ENCODE measurements at places on chromosomes 5 and 9.
A peak's percentile ranks its signal among the peaks of the same experiment; 100 is the strongest.

DNA sequence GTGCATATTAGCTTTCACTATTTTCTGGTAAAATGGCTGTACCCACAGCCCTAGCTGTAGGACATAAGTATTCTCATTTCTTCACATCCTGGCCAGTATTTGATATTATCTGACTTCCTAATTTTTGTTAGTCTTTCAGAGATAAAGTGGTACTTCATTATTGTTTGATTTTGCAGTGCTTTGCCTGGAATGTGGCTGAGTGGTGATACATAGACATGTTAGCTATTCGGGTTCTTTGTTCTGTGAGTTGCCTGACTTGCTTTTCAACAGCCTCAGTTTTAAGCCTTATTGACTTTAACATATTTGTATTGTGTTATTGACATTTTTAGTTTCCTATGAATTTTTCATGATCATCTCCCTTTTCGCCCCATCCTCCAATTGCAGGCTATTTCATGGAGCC, 161.1 kb downstream of the GABBR2 start:
- no peak for DNase-seq

DNA sequence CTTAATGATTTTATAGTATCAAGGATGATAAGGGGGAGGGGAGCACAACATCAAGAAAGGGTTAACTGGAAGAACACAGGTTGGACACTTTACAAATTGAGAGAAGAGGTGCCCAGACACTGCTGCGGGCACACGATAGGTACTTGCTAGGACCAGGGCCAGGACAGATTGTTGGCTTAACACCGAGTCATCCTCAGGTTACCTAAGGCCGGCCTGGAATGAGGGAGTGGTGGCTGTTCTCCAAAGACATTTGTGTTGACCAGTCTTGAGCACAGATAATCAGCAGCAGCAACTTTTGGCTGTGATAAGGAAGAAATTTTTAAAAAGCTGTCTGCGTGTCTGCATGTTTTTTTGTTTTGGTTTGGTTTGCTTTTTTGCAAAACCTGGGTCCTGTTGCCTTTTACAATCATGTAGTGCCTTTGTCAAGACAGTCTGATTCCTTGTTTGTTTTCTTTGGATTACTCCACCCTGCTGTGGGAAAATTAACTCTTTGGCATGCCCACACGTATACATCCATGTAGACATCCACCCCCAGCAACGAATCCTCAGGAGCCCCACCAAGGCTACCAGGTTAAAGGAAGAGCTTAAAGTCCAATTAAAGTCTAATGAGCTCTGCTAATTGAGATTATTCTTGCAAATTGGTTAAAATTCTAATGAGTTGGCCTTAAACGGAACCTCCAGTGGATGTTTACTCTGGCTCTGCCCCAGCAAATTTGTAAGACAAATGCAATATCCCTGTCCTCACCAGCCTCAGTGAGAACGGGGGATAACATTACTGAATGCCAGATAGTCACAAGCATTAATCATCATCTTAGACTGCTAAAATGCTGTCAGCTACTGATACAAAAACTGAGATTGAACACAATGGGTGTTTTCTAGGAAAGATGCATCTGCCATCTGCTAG, 382.3 kb downstream of the ACTL7B start:
- no peak for DNase-seq

- no peak for DNase-seq
Observed at GRCh38 chr5:6384856-6385255, 6.5 kb upstream of the MED10 start.

- no peak for DNase-seq
Observed at GRCh38 chr9:20646656-20647055, 24.4 kb upstream of the MLLT3 start.

GRCh38 chr5:166369346-166369745, 1922.1 kb upstream of the WWC1 start:
- no peak for DNase-seq

- DNase-seq, result no peak
Observed at GRCh38 chr5:164148292-164148691, 642.9 kb downstream of the MAT2B start.

- DNase-seq, result no peak
Observed at GRCh38 chr5:177364159-177364962, 6.6 kb downstream of the RGS14 start.

DNA sequence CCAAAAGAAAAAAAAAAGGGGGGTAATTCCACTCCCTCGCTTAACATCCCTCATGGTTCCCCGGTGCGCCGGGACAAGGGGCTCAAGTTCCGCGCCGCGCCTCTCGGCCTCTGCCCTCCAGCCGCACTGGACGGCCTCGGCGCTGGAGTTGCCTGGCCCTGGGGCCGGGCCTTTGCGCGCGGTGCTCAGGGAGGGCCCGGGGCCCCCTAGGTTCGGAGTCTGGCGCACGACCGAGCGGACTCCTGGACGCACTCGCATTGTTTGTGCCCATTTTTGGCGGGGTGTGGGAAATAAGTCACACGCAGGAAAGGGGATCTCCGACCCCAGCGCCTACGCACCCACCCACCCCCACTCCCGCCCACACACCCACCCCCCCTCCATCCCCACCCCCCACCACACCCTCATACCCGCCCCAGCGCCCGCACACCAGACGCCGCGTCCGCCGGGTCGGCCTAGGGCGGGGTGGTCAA, 381 bp downstream of the MED22 start:
- peak; percentile 39 for DNase-seq

GRCh38 chr9:133420392-133420827, 1.8 kb upstream of the ADAMTS13 start:
- DNase-seq, result no peak

DNA sequence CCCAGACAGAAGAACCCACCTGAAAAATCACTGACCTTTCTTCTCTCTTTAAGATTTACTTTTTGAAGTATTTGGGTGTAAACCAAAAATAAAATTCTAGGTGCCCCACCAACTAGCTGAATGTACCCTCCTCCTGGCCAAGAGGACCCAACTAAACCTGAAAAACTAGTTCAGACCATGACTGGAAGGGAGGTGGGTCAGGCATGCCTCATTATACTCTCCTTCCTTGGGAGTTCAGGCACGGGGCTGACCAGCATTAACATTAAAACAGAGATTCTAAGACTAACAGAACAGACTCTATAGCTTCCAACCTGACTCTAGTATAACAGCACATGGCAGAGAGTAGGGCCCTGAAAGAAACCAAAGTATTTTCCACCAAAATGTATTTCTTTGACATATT, 61.4 kb downstream of the CERT1 start:
- DNase-seq, result no peak

GRCh38 chr5:88245241-88245892, 23.3 kb downstream of the TMEM161B start:
- no peak for DNase-seq

DNA sequence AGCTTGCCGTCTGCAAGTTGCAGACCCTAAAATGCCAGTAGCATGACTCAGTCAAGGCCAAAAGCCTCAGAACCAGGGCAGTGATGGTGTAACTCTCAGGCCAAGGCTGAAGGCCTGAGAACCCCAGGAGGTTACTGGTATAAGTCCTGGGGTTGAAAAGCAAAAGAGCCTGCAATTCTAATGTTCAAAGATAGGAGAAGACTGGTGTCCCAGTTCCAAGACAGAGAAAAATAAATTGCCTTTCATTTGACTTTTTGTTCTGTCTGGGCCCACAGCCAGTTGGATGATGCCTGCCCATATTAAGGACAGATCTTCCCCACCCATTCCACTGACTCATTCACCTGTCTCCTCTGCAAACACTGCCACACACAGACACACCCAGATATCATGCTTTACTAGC, 673.2 kb downstream of the CDH18 start:
- DNase-seq, result no peak

GRCh38 chr5:99721506-99721905, 792.7 kb upstream of the CHD1 start:
- no peak for DNase-seq

- DNase-seq, result no peak
Observed at GRCh38 chr5:93594591-93595419, 11.8 kb downstream of the NR2F1 start.

DNA sequence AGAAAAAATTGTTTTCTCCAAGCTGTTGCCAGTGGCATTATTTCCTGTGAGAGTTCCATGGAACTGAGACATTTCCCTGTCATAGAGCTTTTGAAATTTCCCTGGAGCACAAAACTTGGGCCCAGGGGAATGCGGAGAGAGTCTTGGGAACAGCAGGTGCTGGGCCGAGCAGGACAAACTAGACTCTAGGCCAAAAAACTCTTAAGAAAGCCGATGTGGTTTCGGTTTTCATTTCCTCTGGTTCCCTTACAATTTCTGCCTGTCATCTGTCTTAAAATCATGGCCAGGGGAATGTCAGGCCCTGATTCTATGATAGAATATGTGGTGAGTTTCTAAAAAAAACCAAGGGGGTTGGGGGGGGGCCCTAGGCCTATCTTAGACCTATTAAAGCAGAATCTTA, 4.6 kb downstream of the SLC35A4 start:
- DNase-seq, result peak; percentile 24

DNA sequence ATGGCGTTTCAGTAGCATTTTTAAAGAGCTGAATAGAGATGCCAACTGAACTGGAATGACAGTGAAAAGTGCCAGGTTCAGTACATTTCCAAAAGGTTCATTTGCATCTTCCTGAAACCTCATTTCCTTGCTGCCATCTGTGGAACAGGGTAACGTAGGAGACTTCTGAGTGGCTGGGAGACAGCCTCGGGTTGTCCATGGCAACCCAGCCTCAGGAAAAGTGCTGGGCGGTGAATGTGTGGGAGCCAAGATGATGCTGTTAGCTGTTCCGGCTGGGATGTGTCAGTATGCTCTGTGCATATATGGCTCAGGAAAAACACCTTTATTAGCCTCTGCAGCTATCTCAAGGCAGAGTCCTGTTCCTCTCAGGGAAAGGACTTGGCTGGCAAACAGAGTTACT, 87.5 kb downstream of the KLHL3 start:
- DNase-seq, result no peak

DNA sequence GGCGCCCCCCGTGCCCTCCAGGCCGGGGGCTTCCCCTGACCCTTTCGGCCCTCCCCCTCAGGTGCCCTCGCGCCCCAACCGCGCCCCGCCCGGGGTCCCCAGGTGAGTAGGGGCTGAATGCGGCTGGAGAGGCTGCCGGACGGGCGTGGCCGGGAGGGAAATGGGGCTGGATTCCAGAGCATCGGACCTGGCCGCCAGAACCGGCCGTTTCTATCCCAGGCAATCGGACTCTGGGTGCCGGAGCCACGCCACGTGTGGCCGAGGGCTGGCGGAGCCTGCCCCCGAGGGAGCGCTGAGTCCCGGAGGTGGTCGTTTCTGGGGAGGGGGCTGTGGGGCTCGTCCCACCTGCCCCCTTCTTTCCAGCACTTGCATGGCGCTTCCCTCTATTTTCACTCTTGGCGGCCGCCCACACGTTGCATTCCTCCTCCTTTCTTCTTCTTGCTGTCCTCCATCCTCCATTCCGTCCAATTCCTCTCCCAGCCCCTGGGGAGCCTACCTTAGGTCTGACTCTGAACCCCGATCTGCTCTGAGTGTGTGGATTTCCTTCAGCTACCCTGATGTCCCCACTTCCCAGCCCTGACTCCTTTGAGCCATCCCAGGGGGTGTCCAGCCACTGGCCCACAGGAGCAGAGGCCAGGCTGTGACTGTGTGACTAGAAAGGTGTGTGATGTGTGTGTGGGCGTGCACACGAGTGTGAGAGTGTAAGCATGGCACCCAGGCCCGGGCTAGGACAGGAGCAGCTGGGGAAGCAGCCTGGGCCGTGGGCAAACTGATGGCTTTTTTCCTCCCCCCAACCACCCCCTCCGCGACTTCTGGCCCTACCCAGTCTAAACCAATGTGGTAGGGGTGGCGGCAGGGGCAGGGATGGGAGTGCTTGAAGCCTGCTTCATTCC, 24.7 kb downstream of the GOLGA2 start:
- DNase-seq, result no peak

GRCh38 chr9:107733523-107733894, 243.9 kb upstream of the KLF4 start:
- DNase-seq, result no peak

GRCh38 chr5:160317434-160317833, 5.1 kb upstream of the CCNJL start:
- DNase-seq, result no peak

- no peak for DNase-seq
Observed at GRCh38 chr5:152511531-152512132, 106.6 kb upstream of the NMUR2 start.

DNA sequence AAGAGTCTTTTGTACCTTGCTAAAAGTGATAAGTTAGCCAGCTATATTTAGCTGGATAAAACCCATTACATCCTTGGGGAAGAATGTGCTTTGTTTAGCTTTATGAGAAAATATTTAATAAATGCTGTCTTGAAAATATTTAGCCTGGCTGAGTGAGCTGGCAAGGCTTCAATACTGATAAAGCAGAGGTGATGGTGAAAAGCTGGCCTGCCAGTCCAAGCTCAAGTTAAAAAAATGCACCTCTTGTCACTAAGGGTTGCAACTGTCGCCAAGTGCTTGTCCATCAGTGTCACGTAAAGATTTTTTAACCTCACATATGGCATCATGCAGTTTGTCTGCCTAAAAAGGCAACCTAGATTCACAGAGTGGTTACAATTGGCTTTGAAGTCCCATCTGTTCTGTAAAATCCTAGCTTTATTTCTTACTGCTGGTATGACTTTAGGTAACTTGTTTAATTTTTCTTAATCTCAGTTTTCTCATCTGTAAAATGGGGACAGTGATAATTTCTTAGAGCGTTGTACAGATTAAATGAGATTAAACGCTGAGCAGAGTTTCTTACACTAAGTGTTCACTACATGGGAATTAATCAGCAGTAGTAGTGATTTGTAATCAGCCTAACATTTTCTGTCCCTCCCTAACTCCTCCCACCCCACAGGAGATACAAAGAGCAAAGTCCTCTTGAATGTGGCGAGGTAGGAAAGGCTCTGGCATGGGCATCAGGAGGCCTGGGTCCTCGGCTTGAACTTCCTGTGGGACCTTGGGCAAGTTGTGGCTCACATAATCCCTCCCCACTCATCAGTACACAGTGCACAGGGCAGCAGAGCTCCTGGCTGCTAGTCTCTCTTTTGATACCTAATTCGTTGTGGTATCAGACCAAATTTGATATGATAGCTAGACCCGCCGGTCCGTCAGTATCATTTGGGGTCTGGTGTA, 48.7 kb downstream of the PIK3R1 start:
- no peak for DNase-seq

- DNase-seq, result no peak
Observed at GRCh38 chr5:142670804-142671203, 15.1 kb downstream of the FGF1 start.

- DNase-seq, result no peak
Observed at GRCh38 chr9:38393128-38393796, 760 bp downstream of the ALDH1B1 start.

DNA sequence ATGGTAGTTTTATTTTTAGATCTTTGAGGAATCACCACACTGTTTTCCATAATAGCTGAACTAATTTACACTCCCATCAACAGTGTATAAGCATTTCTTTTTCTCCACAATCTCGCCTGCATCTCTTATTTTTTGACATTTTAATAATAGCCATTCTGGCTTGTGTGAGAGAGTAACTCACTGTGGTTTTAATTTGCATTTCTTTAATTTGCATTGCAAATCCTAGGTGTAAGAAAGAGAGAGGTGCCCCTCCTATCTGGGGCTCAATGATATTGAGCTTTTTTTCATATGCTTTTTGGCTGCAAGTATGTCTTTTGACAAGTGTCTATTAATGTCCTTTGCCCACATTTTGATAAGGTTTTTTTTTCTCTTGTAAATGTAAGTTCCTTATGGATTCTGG, 106.3 kb upstream of the SLC27A6 start:
- DNase-seq, result no peak

GRCh38 chr5:171629628-171630349, 155.8 kb upstream of the SMIM23 start:
- no peak for DNase-seq

- no peak for DNase-seq
Observed at GRCh38 chr5:169494383-169494935, 89.1 kb upstream of the SPDL1 start.
